ELR (cell line): ENCODE measurements at places on chromosomes 1 and 21.

DNA sequence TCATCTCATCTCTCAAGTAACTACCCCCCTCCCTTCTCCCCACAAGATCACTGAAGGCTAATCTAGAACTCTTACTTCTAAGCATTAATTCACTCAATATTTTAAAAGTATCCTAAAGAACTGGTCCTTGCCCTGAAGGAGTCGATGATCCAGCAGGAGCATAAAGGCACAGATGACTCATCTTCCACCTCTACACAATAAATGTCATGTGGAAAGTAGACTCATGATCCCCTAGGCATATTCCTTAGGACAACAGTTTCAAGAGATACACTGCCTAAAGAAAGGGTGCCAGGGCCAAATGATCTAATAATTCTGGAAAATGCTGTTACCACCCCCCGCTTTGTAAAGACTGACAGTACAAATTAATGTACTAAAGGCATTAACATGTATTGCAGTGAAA is 85.8 kb upstream of the DIRAS3 start:
- DNase-seq, result peak; percentile 66

GRCh38 chr1:93502571-93502970 is 54.7 kb downstream of the FNBP1L start:
- no peak for DNase-seq

GRCh38 chr1:6358757-6359201 is 34.8 kb downstream of the ACOT7 start:
- peak; percentile 34 for DNase-seq

GRCh38 chr1:56301791-56302190 is 277.6 kb downstream of the PLPP3 start:
- DNase-seq, result peak; percentile 82

DNA sequence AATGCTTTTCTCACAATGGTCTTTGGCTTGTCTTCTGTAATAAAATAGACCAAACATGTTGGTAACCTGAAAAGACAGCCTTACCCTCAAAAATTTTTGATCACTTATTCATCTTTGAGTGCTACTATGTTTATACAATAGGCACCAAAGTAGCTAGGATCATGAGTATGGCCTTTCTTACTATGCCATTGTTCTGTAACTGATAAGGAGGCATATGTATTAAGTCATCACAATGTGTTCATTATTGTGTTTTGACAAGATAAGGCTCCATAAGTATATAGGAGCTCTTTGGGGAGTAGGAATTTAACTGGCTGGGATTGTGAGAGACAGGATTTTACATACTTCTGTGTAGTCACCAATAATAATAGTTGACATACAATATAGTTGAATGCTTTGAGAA is 675 bp downstream of the TMCO2 start:
- no peak for DNase-seq

DNA sequence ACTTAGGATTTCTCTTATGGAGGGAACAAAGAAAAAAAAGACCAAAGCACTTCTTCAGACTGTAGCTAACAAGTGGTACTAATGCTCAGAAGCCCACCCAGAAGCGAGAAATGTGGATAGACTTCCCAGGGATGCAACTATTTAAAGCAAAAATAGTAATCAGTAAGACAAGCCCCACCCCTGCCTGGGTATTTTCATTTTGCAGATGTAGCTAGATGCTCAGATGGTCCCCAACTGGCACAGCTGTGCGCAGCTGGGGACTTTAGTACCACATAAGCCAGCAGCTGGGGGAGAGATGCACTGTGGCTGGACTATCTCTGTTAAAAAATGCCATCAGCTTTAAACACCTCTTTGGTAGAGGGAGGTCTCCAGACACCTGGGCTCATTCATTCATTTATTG is 77.8 kb upstream of the SPAG17 start:
- no peak for DNase-seq

GRCh38 chr1:170545476-170545875 is 13.5 kb downstream of the GORAB start:
- DNase-seq, result peak; percentile 94

- DNase-seq, result peak; percentile 29
Observed at GRCh38 chr1:25148673-25149300, 83.5 kb downstream of the SYF2 start.

DNA sequence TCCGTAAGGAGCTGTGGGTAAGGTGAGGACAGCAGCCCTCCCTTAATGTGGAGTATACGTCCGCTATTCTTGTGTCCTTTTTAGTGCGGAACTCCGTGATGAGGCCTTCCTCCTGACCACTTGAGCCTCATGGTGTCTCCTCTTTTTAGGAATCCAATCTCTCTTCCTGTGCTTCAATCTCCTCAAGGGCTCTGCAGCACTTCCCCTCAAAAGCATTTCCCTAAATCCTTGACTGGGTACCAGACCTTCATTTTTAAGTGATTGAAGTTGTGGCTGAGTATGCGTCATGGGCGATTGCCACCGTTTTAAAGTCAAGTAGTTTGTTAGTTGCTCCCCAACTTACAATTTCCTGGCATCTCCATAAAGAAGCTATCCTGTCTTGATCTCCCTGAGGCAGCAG is 62.8 kb downstream of the SAMSN1 start:
- DNase-seq, result no peak

GRCh38 chr1:108149796-108150467 is 50.2 kb downstream of the SLC25A24 start:
- no peak for DNase-seq

DNA sequence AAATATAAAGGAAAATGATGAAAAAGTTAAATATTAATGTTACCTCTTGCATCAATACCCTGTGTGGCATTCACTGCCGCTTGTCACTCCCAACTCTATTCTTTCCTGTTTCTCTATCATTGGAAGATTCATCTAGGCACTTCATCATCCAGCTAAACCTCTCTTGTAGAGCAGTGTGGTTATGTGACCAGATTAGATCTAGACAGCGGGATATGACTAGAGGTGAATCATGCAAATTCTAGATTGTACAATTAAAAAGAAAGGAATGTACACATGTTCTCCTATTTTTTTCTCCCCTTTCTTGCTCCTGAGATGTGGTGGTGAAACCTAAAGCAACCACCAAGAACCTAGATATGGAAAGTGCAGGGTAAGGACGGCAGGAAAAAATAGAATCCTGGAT is 174.1 kb downstream of the LBR start:
- DNase-seq, result peak; percentile 93

GRCh38 chr1:17915511-17916197 is 160.5 kb downstream of the ACTL8 start:
- no peak for DNase-seq

GRCh38 chr1:156128308-156128653 is 13.8 kb downstream of the LMNA start:
- no peak for DNase-seq

GRCh38 chr1:226691247-226691646 is 47.8 kb downstream of the ITPKB start:
- DNase-seq, result no peak

GRCh38 chr21:37837381-37837780 is 78.9 kb downstream of the KCNJ6 start:
- DNase-seq, result no peak

- peak; percentile 26 for DNase-seq
Observed at GRCh38 chr1:150829751-150830150, 21.7 kb upstream of the CTSK start.
